ENCODE measurements at places on chromosomes 5 and 9. TPM values are rescaled to one million over a fixed set of nuclear protein-coding genes. Genes with fewer than 3 reads are reported as not detected.
A peak's percentile ranks its signal among the peaks of the same experiment; 100 is the strongest.

NUTM2G gene
- not detected for total RNA-seq

ZNF483 gene
- total RNA-seq, result 2.6 TPM

NFIB gene
- total RNA-seq, result 21.6 TPM

MEIKIN gene
- total RNA-seq, result not detected

EIF4E1B gene
- not detected for total RNA-seq

PTTG1 gene
- 341 TPM for total RNA-seq

LHX3 gene
- total RNA-seq, result 0.07 TPM

PCDHGB1 gene
- total RNA-seq, result 1.1 TPM

INSYN2B gene
- 0.97 TPM for total RNA-seq

PCDHB16 gene
- 0.32 TPM for total RNA-seq

DNA sequence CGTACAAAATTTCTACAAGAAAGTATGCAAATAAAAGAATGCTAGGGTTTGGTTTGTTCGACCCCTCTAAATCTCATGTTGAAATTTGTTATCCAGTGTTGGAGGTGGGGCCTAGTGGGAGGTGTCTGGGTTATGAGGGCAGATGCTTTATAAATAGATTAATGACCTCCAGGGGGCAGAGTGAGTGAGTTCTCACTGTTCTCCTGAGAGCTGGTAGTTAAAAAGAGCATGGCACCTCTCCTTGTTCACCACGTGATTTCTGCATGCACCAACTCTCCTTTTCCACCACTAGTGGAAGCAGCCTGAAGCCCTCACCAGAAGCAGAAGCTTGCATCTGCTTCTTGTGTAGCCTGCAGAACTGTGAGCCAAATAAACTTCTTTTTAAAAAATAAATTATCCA, 50.4 kb upstream of the FAM170A start:
- peak; percentile 29 for DNase-seq

DNA sequence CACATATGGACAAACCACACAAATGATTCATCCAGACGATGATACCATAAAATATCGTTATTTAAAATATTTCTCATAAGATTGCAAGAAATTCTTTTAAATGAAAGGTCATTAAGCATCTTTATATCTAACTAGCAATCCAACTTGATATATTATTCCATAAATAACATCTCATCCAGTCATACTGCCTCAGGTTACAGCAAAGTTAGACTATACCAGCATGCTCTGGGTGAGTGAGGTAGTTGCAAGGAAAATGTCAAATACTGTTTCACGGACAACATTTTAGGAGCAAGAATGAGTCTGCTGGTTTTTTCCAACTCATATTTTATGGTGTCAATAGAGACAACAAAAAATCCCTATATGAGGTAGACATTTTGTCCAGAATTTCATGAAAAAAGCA, 200.9 kb upstream of the TRPM3 start:
- no peak for DNase-seq

DNA sequence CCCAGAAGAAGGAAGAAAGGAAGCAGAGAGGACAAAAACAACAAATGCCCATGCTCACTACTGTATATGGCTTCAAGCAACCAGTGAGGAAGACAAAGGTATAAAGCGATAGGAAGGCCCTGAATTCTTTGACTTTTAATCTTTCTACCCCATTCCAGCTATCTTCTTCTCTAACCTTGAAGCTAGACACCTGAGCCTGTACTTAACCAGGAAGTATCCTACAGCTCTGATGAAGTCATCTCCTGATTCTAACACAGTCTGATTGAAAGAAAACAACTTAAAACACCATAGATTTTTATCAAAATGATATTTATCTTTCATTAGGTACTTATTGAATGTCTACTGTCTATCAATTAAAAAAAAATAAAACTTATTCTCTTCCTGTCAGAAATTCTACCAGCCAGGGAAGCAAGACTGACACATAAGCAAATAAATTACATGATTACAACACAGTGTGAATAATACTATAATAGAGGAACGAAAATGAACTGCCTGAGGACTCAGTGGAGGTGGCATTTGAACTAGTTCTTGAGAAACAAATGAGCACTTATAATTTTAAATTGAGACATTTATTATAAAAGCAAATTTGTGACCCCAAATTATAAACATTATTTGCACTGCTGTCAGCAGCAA, 123.3 kb upstream of the ELL2 start:
- DNase-seq, result no peak

DNA sequence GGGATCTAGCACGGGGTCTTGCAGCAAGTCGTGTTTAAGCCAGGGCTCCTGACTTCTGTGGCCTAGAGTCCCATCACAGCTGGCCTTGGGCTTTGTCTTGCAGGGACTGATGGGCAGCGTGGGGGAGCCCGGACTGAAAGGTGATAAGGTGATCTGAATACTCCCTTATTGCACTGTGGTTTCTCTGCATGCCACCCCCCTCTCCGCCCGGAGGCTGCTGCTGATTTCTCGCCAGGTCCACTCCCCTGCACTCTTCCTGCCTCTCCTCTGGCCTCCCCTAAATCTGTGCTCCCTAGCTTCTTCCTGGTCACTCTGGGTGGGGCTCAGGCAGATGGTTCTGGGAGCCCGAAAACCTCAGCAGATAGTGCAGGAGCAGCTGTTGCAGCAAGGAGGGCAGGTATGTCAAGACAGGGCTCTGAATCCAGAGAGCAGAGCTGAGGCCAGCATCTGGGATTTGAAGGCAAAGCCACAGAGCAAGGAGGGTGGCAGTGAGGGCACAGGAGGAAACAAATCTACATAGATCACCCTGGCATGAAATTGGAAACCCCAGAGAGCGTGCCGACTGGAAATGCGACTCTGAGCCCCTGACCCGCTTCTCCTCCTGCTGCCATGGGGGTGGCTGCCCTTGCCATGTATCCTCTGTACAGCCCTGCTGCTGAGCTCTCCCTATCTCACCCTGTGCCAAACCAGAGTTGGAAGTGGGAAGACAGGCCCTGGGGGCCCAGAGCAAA, 76.5 kb downstream of the COL27A1 start:
- DNase-seq, result no peak

GRCh38 chr9:95486318-95486717, 30.5 kb downstream of the PTCH1 start:
- DNase-seq, result no peak

- peak; percentile 34 for DNase-seq
Observed at GRCh38 chr5:138000102-138000723, 32.7 kb downstream of the FAM13B start.

GRCh38 chr9:86652736-86653135, 294.6 kb downstream of the GAS1 start:
- DNase-seq, result no peak

DNA sequence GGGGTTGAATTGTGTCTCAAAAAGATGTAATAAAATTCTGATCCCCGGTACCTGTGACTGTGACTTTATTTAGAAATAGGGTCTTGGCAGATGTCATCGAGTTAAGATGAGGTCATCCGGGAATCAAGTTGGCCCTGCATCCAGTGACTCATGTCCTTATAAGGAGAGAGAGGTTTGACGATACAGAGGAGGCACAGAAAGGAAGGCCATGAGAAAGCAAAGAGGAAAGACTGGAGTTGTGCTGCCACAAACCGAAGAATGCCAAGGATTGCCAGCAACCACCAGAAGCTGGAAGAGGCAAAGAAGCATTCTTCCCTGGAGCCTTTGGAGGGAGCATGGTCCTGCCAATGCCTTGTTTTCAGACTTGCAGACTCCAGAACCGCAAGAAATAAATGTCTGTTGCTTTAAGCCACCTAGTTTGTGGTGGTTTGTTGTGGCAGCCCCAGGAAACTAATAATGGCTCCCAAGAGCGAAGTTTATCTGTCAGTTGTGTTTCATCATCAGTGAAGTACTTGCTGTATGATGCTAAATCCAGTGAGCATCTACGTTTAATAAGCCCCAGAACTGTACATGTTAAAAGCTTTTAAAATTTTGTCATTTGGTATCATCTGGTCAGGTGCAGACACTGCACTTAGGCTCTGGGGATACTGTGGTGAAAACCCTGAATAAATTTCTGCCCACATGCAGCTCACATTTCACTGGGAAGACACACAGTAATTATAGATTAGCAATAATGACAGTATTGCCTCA, 114.8 kb downstream of the TLE4 start:
- no peak for DNase-seq

- DNase-seq, result no peak
Observed at GRCh38 chr5:72205431-72206009, 98.2 kb downstream of the MAP1B start.

DNA sequence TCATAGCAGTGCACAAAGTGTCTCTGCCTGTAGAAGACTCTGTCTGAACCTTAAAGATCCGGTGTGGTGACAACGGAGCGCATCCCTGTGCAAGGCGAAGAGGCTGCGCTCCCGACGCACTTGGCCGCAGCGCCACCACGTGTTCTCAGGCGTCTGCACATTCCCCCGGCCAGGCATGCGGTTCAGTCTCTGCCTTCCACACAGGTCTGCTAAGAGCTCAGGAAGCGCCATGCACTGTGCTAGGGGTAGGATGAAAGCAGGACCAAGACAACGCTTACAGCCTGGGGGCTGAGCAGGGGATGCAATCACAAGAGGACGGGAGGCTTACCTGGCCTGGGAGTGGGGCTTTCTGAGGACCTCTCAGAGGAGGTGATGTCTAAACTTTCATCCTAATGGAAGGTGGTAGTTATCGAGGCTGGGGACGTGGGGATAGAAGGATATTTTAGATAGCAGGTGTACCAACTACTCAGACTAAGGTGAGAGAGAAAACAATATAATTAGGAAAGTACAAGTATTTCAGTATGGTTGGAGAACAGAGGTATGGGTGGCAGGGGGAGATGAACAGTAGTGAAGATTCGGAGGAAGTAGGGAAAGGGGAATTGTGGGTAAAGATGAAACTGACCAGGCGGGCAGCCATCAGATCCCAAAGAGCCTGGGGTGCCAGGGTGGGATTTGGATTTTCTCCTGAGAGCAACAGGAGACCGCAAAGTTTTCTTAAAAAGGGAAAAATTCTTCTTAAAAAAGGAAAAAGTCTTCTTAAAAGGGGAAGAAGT, 13.3 kb downstream of the CAPSL start:
- peak; percentile 38 for DNase-seq

- no peak for DNase-seq
Observed at GRCh38 chr9:81242866-81243265, 446.5 kb downstream of the TLE1 start.

GRCh38 chr5:120794121-120794520, 330.0 kb downstream of the PRR16 start:
- no peak for DNase-seq

GRCh38 chr9:93319992-93320500, 131.4 kb upstream of the FAM120A start:
- no peak for DNase-seq

- no peak for DNase-seq
Observed at GRCh38 chr9:109156708-109157107, 10.3 kb downstream of the FRRS1L start.

- no peak for DNase-seq
Observed at GRCh38 chr9:124632077-124632621, 125.0 kb upstream of the NR5A1 start.

- no peak for DNase-seq
Observed at GRCh38 chr9:16333691-16334090, 536.8 kb downstream of the BNC2 start.

DNA sequence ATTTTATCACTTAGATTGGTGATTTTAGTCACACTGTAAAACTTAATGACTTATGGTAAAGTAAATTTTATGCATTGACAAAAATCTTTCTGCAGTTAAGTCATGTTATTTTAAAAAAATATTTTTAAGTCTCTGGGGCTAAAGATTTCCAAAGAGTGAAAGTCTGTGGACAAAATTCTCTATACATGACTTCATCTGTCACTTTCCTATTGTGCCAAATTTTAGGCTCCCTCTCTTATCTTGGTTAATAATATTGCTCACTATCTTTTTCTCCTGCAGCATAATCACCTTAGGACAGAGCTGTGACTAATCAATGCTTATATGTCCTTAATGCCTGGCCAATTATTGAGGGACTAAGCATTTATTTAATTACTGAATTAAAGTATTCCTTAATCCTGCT, 15.2 kb downstream of the LURAP1L start:
- no peak for DNase-seq

GRCh38 chr5:81427566-81427965, 33.6 kb upstream of the ACOT12 start:
- DNase-seq, result no peak

GRCh38 chr9:91067306-91067860, 265.8 kb downstream of the SYK start:
- DNase-seq, result no peak

DNA sequence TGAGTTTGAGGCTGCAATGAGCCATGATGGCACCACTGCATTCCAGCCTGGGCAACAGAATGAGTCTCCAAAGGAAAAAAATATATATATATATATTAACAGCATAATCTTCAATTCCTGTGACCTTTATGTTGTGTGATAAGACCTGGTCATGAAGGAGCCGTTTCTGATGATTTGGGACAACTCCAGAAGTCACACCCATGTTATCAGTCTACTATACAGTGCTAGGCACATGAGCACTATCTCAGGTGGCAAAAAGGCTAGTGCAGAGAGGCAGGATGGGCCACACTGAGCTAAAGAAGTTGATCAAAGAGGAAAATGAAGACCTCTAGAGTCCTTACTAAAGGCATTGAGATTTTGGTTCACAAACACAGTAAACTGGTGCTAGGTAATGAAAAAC, 205.0 kb upstream of the RAD23B start:
- DNase-seq, result no peak

GRCh38 chr5:172901788-172902496, 57.3 kb upstream of the RPL26L1 start:
- DNase-seq, result peak; percentile 43

DNA sequence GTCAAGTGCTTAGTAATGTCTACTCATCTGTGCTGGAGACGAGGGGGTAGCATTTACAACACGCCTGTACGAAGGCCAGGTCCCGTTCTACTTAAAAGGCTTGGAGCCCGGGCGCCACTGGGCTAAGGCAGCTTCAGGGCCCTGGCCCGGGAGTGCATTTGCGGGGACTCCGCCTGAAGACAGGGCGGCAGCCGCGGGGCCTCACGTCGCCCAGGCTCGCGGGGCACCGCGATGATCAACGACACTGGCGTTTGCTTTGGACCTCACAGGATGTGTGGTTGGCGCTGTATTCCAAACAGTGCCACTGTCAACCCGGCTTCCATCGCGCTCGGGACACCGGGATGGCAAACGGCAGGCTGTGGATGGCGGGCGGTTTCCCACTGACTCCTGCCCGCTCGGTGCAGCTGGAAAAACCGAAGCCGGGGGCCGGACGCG, 1.1 kb upstream of the TENT4A start:
- peak; percentile 41 for DNase-seq

DNA sequence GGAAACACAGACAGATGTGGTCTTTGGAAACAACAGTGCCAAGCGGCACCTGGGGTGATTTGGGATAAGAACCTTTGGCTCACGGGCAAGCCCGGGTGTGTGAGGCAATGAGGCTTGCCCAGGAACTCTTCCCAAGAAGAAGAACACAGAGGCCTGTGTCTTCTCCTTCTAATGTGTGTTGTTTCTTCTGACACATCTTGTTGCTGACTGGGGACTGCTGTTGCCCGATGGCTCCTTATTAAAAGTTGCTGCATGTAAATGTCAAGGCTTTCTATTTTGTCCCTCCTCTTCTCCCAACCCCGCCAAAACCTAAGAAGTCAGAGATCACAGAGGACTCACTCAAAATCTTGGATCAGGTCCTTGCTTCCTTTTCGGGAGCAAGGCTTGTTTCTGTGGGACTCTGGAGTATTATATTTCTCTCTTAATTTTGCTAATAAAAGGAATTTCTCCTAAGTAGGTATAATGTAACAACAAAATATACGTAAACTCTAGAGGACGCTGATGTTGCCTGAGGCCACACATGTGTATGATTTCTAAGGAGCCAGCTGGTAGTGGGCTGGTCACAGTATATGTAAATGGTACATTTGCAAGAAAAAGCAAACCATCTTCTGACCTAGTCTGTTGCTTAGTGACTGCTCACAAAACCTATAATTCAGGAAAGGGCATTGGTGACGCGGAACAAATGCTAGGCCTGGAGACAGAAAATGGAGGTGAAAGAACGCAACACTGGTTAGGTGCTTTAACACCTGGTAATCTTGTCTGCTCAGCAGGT, 232.5 kb downstream of the GADD45G start:
- no peak for DNase-seq
